ENCODE measurements at places on chromosomes 5 and 9.

DNA sequence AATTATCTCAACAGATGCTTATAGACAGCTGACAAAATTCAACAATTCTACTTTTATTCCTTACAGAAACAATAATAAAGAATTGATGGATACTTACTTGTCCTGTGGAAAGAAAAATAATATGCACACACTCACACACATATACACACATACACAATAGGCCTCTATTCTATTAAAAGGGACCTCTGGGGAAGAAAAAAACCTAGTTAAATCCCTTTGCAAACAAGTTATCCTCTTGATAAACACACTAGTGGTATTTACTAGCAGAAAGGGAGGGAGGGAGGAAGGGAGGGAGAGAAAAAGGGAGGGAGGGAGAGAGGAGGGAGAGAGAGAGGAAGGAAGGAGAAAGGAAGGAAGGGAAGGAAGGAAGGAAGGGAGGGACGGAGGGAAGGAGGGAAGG is 486.4 kb downstream of the HINT1 start:
- no peak for DNase-seq

DNA sequence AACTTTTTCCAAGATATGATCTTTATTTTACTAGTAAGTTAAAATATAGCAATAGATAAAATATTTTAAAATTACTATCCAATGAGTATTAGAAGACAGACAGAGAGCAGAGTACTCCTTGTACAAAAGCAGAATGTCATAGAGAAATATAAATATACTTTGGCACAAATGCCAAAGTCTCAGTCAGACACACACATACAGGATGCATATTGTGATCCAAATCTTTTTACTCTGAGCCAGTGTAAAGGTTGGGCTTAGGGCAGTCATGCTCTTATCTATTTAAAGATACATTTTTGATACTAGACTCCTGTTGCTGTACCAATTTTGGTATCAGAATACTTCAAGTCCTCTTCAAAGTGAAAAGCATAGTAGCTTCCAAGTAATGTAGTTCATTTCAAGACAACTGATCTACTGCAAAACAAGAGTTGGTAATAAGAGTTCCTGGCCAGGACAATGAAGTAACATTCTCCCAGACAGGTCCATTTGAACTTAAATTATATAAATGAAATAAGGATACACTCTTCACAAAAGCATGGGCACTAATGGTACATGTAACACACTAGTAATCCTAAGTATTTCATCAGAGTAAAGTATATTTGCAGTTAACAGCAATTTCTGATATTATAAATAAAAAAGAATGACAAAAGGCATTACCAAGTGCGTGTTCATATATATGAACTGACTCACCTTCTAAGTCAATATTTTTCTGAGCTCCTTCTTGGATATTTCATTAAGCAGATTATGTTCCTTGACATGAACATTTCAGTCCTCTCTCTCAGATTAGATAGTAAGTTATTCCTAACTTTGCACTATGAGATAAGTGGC is 10.5 kb downstream of the PFDN1 start:
- no peak for DNase-seq

DNA sequence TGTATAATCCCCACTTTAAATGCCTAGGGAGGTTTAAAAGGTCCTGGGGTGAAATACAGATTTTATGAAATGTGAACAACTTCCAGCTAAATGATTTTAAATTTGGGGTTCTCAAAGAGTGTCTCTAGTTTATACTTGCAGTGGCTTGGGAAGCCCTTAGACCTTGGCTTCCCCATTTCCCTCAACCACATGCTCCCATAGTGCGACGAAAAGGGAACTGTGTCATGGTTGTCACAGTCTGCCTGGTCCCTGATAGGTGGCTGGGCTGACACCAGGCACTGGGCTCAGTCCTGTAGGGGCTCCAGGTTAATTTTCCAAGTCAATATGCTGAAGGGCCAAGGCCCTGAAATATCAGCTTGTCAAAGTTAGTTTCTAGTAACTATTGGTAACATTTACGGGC is 10.4 kb upstream of the CXCL14 start:
- DNase-seq: no peak

DNA sequence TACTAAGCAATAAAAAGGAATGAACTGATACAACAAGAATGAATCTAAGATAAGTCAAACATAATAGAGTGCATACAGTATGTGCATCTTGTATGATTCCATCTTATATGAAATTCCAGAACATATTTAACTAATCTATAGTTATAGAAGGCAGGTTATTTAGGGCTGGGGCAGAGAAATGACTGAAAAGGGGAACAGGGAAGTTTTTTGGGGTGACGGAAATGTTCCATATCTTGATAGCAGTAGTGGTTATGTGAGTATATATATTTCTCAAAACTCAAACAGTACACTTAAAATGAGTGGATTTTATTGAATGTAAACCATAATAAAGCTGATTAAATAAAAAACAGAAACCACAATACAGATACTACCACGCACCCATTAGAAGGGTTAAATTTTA is 24.6 kb downstream of the FBXW11 start:
- no peak for DNase-seq

DNA sequence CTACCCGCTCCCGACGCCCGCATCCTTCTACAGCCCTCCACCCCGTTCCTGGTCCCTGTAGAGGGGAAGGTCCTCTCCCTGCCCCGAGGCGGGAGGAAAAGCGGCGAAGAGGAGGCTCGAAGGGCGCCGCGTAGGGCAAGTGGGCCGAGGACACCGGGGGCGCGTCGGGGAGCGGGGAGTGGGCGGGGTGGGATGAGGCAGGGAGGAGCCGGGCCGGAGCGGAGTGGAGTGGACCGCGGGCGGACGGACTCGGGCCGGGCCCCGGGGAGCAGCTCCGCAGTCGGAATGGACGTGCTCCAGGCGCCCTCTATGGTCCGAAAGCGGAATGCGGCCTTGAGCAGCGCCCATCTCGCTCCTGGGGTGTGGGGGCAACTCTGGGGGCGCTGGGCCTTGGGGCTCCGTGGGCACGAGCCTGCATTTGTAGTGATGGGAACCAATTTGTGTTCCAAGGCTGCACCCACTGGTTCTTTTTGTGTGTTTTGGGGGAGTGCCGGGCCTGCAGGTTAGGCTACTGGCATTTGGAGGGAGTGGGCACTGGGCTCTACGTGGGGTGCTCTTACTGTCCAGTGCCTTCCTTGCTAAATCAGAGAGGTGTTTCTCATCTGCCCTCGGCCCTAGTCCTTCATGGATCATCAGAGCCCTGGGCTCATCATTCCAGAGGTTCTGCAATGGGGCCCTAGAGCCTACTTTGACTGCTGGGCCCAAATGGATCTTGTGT is 7.3 kb downstream of the IRX1 start:
- DNase-seq: no peak

- no peak for DNase-seq
These were observed 21.2 kb downstream of the TXNDC8 start for GRCh38 chr9:110316261-110317075.

DNA sequence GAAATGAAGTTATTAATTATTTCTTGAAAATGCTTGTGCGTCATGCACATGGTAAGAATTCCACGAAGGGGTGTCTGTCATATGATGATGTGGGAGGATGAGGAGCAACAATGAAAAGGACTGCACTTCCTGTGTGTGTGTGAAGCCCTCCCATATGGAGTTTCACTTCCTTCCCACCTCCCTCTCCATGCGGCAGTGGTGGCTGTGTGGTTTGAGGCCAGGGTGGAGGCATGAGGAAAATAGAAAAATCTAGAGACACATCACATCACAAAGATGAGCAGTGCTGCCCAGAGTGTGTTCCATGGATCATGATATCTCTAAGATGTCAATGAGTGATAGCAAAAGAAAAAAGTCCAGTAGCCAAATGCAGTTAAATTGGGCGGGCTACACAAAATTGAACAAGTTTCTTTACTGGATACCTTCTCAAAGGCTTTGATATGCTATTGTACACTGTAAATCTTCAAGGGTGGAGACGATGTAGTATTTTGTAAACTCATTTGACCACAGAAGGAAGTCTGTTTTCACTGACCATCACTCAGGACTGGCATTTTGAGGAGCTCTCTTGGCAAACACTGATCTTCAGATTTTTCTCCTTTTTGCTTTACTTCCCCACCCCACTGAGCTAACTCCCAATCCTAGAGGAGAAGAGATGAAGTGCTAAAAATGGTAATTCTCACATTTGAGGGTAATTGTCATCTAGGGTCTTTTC is 55.7 kb upstream of the EQTN start:
- no peak for DNase-seq

DNA sequence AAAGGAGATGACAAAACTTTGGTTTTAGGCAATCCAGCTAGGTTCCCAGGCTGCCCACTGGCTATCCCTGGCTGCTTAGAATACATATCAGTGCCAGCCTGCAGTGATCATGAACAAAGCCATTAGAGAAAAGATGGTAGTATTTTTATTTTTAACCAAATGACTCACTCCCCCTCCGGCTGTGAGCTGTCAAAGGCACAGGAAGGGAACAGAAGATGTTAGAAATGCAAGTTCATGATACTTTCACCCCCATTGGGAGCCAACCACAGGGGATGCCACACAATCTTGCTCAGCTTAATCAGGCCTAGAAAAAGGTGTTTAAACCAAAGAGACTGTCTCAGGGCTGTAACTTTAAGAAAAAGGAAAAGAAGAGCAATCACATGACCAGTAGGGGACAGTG is 70.3 kb upstream of the ASTN2 start:
- DNase-seq: no peak

- DNase-seq: no peak
These were observed 37.4 kb upstream of the SSBP2 start for GRCh38 chr5:81788329-81788728.

GRCh38 chr9:119500072-119500771 is 131.0 kb upstream of the BRINP1 start:
- DNase-seq: no peak

GRCh38 chr9:117414906-117415331 is at the start of gene ASTN2:
ASTN2 (minus strand) TSS chr9:117415057; CDS start chr9:117414938, 119 bp downstream.
- no peak for DNase-seq

GRCh38 chr5:130529511-130530485 is 625.5 kb downstream of the CHSY3 start:
- no peak for DNase-seq

DNA sequence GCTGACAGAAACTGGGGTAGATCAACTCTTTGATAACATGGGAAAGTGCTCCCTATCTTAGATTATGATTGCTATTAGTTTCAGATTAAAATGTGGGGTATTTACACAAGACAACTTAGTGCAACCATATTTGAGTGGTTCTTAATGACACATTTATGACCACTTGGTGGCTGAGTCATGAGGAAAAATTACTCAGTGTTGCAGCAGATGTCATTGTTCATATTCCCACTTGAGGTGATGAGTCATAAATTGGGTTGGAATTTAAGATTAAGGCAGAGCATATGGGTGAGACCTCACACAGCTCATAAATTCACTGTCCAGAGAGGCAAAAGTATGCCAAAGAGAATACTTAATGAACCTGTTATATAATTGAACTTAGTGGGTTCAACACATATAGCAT is 408.3 kb downstream of the DMRT2 start:
- no peak for DNase-seq

DNA sequence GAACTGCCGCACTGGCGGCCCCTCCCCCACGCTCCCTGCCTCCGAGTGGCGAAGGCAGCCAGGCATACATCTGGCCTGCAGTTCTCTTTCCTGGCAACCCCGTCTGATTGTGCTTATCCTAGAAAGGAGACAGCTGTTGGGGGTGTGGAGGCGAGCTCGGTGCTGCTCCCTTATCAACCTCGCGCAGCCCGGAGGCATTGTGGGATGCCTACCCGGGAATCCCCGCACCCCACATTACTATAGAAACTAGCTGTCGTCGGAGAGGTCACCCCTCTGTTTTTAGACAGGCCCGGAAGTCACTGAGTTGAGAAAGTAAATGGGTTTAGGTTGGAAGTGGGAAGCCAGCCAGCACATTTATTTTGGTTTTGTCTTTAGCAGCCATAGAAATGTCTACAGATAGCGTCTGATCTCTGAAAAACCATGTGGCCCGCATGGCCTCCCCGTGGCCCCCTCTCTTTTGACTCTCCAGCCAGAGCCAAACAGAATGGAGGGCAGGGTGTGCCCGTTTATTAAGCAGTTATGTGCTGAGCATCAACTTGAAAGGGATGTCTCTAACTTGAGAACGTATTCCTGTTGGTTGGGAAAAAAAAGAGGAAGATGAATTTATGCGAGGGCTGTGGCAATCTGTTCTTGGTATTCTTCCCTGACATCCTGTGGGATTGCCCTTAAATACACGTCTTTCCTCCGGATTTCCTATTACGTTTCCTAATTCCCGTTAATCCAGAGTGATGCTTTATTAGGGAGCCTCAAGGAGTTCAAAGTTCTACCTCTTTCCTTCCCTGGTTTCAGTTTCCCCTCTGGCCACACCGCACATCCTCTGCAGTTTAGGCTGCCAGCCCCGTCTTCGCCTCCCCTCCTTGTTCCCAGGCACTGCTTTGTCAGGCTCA is 3.9 kb downstream of the STC2 start:
- DNase-seq: peak; percentile 21

GRCh38 chr5:7548596-7548995 is 152.7 kb downstream of the ADCY2 start:
- DNase-seq: no peak

DNA sequence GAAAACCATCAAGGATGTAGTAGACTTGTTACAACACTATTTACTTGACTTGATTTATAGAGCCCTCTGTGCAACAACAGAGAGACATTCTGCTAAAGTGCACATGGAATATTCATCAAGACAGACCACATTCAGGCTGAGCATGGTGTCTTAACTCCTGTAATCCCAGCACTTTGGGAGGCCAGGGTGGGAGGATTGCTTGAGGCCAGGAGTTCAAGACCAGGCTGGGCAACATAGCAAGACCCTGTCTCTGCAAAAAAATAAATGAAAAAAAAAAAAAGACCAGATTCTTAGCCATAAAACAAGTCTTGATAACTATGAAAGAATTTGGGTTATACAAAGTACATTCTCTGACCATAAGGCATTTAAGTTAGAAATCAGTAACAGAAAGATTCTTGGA is 25.3 kb downstream of the DENND4C start:
- no peak for DNase-seq

DNA sequence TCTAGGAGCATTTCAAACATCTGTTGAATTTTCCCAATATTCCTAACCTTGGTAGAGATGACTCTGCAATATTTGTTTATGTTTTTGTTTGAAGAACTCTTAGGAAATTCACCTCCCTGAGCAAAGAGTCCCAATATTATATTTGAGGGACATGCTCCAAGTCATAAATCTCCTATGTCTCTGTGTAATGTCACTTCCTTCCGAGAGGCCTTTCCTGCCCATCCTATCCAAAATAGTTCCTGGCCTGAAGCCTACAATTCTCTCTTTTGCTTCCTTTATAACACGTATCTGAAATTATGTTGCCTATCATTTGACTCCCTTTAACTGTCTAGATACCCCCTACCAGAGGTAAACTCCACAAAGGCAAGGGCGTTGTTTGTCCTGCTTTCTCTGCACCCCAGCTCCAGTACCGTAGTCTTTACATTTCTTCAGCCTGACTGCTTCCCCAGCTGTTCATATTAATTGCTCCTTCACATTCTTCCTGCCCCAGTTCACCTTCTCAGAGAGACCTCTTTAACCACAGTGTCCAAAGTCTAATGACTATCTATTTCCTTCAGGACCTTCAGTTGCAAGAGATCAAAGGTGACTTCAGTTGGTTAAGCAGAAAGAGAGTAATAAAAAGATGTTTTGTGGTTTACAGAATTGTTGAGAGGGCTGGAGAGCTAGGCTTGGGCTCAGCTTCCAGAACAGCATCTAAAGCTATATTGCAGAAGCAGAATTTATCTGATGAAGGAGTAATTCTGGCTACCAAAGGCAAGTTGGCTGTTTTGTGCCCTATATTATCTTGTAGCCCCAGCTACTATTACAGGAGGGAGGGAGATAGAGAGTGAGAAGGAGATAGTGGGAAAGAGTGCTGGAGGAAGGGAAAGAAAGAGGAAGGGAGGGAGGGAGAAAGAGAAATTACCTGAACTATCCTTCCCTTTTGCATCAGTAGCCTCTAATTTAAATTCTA is 109.3 kb upstream of the TMEM161B start:
- DNase-seq: no peak

Data from hematopoietic multipotent progenitor cell treated with erythropoietin and hydrocortisone succinate and interleukin-3 and kit ligand, for 17 days (in vitro differentiated cells).